Fibroblast of the conjunctiva (primary cell): ENCODE measurements at places on chromosomes 6 and 20.

- peak; percentile 27 for DNase-seq
Measured at GRCh38 chr6:17831135-17831534, 124.4 kb upstream of the NUP153 start.

- no peak for DNase-seq
Measured at GRCh38 chr6:169953686-169954085, 202.3 kb downstream of the ERMARD start.

DNA sequence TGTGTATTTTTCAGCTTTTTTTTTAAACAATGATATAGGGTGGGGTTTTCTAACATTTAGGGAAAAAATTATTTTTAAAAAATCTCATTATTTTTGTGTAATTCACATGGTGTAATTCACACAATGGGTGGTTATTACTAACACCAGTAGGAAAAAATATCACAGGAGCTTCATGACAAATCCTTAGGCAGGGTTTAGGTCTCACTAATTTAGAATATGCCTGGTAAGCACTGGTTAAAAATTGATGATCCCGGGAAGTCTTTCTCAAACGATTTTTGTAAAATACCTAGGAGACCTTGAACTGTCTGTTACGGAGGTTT, 29.5 kb upstream of the ZNF217 start:
- DNase-seq: no peak

DNA sequence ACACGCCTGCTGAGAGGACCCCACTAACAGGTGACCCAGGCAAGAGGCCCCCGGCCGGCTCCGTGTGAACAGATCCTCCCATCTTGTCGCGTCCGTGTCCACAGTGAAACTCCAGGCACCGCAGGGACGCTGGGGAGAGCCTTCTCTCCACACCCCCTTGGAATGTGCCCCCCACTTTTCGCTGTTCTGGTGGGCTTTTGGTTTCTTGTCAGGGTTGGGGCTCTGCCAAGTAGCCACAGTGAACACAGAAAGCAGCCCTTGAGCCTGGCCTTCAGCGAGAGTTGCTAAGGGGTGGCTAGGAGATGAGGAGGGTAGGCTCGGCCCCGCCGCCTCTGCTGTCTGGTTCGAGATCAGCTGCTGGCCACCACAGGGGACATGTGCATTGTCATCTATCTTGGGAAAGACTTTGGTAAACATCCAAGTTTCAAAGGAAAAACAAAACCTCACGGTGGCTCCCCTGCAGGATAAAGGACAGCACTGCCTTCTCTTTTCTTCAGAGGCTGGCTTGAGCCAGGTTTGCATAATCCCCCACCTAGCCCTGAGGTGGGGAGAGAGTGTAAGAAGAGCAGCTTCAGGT, 22.7 kb downstream of the SYNDIG1 start:
- no peak for DNase-seq

DNA sequence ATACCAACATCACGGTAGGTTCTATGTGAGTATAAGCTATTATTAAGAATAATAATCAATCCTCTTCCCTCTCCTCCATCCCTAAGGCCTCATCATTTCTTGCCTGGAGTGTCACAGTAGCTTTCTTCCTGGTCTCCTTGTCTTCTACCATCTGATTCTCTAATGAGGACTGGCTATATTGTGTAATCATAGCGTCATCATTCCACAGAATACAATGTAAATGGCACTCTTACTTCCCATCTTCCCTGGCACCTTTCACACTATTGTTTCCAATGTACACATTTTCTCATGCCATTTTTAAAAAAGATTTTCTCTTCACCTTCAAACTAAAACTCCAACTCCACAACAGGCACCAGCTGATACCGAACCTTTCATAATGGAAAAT, 2.2 kb upstream of the BTN3A2 start:
- DNase-seq: no peak

- DNase-seq: no peak
Measured at GRCh38 chr6:56949265-56949664, 5.6 kb upstream of the BEND6 start.

GRCh38 chr20:33680686-33681085, 5.5 kb downstream of the E2F1 start:
- DNase-seq: peak; percentile 67

GRCh38 chr20:55974491-55975202, 30.7 kb downstream of the CBLN4 start:
- DNase-seq: no peak

- DNase-seq: peak; percentile 74
Measured at GRCh38 chr6:4460586-4461475, 315.4 kb upstream of the CDYL start.

DNA sequence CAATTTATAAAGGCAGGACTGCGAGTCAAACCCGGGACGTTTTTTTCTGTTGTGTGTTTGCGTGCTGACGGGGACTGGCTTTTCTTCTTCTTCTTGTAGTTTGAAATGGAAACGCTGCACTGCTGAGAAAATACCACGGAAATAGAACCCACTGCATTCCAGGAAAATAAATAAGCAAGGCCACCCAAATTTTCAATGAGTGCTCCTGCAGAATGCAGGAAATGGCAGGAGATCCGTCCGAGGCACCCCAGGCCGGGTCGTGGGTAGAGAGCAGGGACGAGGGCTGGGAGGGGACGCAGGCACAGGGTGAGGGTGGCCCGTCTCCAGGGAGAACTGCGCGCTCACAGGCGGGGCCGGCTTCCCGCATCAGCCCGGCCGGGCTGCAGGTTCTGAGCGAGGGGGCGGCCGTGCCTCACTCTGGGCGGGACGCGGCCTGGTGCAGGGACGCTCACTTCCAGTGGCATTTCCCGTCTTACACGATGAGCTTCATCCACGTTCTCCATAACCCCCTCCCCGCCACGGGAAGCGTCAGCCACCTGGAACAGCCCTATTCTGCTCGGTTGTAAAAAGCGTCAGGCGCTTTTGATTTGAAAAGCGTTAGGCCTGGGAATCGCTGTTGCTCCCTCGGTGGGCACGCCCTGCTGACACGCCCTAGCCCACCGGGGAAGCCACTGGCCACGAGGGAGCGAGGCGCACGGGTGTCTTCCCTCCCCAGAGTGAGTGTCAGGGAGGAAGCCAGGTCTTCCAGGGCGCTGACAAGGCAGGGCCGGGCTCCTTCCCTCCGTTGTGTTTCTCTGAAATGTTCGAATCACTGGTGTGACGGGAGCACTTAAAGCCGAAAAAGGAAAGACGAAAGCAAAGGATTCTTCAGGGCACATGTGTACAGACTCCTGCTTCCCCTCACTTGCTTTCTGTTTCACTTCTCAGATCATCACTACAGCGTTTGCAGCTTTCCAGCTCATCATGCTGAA, 17.9 kb upstream of the EXOC2 start:
- DNase-seq: peak; percentile 24
